Right renal pelvis (tissue), 4 donors: ENCODE measurements at places on chromosomes 7 and 10.

DNA sequence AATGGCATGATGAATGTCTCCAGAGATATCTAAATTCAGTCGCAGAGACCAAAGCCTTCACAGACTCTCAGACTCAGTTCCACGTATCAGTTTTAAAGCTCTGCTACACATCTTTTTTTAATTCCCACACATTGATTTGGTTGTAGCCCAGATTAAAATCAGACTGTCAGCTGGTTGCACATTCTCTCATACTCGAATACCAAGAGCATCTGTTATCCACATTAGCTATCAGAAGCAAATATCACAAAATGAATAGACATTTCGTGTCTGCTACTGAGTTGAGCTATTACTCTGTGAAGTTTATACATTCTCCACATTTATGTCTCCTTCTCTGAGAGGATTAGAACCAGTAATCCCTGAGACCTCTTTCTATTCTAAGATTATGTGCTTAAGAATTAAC is 229.2 kb downstream of the GPAM start:
- no peak for DNase-seq

DNA sequence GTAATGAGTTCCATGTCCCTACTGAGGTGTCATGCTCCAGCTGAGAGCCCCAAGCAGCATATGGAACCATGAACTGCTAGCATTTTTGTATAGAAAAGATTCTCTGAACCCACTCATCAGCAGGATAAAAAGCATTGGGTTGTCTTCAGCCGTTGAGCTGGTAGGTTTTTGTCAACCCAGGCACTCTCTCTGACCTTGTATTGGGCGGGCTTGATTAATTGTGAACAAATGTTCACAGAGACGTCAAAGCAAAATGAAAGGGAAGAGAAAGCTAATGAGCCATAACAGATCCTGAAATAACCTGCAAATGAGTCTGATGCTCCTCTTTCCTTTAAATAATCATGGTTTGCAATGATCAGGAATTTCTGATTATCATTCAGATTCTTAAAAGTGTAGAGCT is 924.7 kb upstream of the CELF2 start:
- DNase-seq, result no peak

DNA sequence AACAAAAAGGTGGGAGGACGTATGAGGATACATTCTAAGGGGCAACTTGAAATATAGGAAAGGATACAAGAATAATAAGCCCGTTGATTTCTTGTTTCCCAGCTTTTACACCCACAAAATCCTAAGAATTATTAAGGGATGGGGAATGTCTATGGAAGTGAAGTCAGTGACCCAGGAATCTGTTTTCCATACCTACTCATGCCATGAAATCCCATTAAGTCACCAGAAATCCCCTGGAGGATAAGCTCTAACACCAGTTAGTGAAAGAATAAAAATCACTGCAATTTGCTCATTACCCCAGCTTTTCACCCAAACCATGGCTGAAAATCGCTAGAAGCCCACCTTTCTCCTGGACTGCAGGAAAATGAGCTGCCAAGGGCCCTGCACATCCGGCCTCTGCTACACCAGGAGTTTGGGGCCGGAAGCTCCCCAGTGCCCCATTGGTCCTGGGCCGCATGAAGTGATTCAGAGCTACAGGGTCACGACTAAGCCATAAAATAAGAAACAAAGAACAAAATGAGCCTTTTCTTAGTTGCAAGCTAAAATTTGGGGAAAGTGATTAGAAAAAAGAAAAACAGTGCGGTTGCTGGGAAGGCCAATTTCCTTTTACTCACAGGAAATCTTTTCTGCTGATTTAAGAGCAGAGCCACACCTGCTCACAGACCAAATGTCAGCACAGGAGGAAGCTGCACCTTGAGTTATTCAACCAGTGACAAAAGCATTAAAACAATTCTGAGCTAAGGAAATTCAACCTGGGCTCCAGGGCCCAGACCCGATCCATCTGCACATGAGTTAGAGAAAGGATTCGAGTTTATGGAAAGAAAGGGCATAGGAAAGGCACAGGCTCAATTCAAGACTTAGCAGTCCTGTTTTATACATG is 40.3 kb downstream of the HIPK2 start:
- no peak for DNase-seq

- no peak for DNase-seq
Measured at GRCh38 chr10:46528171-46528671, 28.2 kb downstream of the GPRIN2 start.

DNA sequence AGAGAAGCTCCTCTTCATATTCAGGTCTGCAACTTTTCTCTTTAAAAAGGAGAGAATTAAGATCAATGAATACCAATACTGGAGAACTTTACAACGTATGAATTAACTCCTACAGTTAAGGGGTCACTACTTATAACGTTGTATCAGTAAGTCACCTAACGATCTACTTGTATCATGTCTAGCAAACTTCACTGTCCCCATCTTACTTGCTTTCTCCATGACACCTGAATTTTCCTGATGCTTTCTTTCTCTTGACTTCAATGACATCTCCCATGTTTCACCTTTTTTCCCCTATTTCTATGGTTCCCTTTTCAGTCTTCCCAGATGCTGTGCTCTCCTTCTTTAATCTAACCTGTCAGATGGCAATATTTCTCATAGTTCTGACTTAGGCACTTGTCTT is 19.6 kb downstream of the NAMPT start:
- DNase-seq, result no peak

GRCh38 chr7:156176039-156176438 is 363.8 kb upstream of the SHH start:
- DNase-seq, result no peak

- DNase-seq, result no peak
Measured at GRCh38 chr10:124319926-124320391, 98.8 kb downstream of the OAT start.

DNA sequence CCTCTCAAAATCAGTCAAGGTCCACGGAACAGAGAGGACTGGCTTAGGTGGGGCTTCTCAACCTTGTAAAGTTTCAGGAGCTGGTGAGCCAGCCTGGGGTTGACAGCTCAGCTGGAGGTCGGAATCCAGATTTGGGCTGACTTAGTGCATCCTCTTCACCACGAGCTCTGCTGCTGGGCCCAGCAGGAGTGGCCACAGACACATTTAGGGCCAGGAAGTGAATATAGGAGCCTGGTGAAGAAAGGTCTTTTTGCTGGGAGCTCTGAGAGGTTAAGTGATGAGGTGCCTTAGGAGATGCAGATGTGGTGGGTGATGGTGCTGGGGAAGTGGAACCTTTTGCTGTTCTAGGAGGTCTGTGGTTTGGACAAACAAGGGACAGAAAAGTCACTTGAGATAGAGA is 39.3 kb upstream of the MMD2 start:
- DNase-seq, result no peak

DNA sequence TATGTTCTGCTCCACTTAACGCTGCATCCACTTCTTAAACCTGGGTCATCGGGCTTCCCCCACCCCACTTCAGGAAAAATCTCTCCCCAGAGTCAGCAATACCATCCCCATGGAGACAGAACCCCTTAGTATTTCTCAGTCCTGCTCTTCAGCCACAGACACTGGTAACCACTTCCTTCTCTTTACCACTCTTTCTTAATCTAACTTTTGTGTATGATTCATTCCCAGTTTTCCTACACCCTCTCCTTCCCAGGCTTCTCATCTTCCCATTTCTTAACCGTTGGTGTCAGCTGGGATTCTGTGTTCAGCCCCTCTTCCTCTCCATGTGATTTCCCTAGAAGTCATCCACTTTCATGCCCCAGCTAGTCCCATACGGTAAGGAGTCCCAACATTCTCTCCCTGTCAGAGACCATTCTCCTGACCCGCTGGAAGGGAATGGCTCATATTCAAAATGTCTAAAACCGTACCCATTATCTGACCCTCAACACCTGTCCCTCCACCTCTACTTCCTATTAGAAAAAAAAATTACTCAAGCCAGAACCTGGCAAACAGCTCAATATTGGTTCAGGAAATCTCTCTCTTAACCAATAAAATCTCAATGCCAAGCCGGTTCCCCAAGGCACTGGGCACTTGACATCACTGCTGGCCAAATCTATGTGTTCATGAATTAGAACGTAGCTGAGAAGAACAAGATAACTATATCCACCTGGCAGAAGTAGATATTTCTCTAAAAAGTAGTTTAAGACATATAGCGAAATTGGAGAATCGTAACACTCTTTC is 89.4 kb downstream of the DGKI start:
- DNase-seq, result no peak

DNA sequence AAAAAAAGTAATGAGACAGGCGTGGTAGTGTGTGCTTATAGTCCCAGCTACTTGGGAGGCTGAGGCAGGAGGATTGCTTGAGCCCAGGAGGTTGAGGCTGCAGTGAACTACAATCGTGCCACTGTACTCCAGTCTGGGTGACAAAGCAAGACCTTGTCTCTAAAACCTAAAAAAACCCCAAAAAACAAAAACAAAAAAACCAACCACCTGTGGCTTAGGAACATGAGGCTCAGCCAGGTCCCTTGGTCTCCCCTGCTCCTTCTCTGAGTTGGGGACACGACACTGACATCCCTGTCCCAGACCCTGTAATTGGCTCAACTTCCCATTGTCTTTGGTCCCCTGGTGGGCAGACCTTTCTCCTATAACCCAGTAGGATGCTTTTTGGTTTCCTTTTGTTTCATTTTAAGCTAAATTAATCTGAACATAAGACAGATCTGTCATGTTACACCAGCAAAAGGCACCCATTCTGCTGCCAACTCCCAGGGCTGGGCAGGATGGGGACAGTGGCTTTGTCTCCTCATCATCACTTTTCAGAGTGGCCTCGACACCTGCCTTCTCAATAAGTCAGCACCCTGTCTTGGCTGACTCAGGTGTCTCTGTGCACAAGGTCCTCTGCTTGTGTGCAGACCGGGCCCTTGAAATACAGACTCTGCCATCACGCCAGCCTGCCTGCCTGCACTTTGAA is 74.4 kb downstream of the MYL10 start:
- DNase-seq, result no peak

GRCh38 chr10:34251177-34251576 is 563.9 kb downstream of the PARD3 start:
- no peak for DNase-seq

- no peak for DNase-seq
Measured at GRCh38 chr10:110644598-110645462, 694 bp downstream of the RBM20 start.

GRCh38 chr10:102669206-102670064 is 25.2 kb downstream of the TRIM8 start:
- DNase-seq, result no peak

- DNase-seq, result no peak
Measured at GRCh38 chr10:105596749-105597148, 955.7 kb downstream of the SORCS3 start.

- DNase-seq, result no peak
Measured at GRCh38 chr7:116730097-116731022, 58.4 kb downstream of the MET start.

DNA sequence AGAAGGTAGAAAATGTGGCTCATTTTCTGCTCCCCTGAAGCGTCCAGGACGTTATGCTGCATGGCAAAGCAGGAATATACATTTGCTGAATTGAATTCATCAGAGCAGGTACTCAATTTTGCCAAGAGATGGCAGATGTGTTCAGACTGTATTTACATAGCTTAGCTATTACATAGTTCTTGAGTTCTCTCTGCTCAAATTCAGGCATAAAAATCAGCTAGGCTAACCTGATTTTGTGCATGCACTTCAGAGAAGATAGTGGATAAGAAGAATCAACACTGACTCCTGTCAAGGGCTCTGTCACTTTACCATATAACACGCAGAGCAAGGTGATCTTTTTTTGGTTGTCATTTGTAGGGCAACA is 209.2 kb upstream of the FAM3C start:
- DNase-seq, result no peak

DNA sequence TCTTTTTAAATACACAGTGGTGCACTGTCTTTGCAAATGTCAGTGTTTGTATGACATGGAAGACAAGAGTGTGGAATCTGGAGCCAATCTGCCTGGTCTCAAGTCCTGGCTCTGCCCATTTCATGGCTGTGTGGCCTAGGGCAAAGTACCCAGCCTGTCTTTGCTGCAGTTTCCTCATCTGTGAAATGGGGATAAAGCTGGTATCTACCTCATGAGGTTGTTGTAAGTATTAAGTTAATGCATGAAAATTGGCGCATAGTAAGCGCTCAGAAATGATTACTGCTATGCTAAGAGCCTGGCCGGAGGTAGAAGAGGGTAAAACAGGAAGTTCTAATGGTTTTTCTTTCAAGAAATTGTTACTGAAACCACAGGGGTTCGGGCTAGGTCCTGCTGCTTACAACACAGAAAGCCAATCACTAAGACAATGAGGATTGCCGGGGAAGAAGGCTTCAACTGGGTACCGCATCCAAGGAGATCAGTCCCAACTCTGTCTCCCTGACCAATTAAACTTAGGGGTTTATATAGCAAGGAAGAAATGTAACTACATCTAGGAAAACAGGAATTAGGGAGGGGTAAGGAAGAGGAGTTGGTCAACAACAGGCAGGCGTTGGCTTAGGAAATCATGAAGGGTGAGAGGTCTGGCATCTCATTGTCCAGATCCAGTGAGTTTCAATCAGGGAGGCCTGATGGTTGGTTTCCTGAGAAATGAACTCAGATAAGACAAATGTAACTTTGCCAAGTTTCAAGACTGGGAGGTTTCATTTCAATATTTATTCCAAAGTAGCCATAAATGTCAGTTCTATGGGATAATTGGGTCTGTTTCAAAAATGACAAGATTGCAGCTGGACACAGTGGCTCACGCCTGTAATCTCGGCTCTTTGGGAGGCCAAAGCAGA is 57.0 kb downstream of the CHST3 start:
- no peak for DNase-seq

- DNase-seq, result no peak
Measured at GRCh38 chr7:116565981-116566380, 41.1 kb downstream of the CAV1 start.
